ENCODE measurements at places on chromosomes 12 and 14.

DNA sequence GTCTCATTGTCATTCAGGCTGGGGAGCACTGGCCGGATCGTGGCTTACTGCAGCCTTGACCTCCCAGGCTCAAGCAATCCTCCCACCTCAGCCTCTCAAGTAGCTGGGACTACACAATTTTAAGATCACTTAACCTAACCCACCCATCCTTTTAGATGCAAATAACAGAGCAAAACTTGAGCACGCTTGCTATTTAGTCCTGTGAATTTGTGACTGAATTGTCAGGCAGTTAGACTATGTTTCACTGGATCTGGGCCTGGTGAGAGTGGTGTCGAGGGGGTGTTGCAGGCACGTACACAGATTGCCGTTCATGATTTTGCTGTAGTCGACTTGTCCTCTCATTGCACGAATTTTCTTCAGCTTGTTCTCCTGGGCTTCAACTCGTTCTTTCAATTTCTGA lies 38.2 kb downstream of the ZFYVE21 start:
- DNase-seq: no peak

DNA sequence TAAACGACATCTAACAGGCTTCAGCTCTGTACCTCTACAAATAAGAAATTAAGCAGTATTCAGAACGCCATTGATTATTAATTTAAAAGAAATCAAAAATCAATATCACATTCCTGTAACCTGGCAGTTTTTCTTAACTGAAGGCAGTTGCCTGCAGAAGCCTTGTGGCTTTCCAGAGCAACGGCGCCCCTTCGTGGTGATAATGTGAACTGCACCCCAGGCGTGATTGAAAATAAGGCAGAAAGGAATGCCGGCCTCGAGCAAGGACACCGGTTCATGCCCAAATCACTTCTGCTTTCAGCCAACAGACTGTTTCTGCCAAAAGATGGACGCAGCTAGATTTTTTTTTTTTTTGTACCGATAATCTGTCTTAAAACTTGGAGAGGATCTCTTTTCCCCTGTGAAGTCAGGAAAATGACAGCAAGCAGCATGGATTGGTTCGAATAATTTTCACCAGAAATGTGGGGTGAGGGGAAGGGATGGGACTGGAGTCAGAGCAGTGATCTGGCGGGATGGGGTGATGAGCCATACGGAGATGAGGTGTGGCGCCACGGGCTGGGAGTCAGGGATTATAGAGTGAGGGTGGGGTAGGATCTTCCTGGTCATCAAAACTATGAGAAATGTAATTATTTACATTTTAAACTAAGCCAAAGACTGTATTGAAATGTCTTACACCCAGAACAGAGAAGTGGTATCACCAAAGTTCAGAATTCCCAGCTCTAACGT lies 473.0 kb downstream of the DPF3 start:
- DNase-seq: peak; percentile 16

GRCh38 chr12:5220835-5221234 lies 177.2 kb downstream of the KCNA5 start:
- DNase-seq: no peak

- no peak for DNase-seq
Measured at GRCh38 chr12:124490584-124491305, 76.7 kb downstream of the NCOR2 start.

DNA sequence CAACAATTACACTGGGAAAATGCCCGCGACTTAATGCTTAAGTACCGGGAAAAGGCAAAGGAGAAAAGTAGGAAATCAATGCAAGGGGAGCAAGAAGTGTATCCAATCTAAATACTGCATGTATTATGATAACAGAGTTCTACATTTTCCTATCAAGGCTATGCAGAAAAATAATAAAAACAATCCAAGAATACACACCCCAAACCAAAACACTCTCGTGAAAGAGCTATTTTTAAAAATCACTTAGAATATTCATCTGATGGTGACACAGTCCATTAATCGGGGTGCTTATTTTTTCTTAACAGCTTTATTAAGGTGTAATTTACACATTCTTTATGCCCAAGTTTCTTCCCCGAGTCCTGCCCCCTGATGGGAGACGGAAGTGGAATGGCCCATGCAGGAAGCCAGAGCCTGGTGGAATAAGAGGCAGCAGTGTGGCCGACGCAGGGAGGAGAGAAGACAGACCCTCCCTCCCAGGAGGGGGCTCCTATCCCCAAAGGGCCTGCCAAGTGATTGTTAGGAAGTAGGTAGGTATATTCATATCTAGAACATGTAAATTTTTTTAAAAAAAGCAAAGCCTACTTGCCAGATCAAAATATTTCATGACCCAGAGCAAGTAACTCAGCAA lies 174.3 kb downstream of the FOXN3 start:
- no peak for DNase-seq

GRCh38 chr14:29529418-29529817 lies 398.2 kb downstream of the PRKD1 start:
- no peak for DNase-seq

- DNase-seq: no peak
Measured at GRCh38 chr12:48036818-48037217, 32.5 kb upstream of the COL2A1 start.

GRCh38 chr14:55609681-55610080 lies 29.7 kb downstream of the KTN1 start:
- DNase-seq: no peak

GRCh38 chr12:6534695-6534944 lies 303 bp downstream of the GAPDH start:
- no peak for DNase-seq

- no peak for DNase-seq
Measured at GRCh38 chr12:10384191-10384590, 5.7 kb downstream of the KLRK1 start.

- DNase-seq: no peak
Measured at GRCh38 chr12:68140556-68140955, 19.0 kb downstream of the IFNG start.

- DNase-seq: no peak
Measured at GRCh38 chr12:42002563-42002962, 142.1 kb downstream of the GXYLT1 start.

DNA sequence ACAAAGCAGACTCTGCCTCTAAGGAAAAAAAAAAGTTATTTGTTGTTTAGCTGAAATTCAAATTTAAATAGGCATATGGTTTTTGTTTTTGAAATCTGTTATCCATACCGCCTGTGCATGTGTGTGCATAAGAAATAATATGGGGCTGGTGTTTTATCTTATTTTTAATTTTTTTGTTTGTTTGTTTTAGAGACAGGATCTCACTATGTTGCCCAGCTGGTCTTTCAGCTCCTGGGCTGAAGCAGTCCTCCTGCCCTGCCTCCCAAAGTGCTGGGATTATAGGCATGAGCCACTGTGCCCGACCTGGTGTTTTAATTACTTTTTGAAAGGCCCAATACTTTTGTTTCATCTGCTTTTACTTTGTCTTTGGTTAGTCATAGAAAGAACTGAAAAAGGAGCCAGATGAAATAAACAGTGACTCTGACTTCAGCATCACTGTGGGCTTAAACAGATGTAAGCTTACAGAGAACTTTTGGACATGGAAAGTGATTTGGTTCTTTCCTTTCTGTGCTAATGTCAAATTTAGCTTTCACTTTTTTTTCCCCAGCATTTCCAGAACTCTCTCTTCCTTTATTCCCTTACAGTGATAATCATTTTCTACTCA lies 37.2 kb downstream of the SUPT16H start:
- DNase-seq: no peak

DNA sequence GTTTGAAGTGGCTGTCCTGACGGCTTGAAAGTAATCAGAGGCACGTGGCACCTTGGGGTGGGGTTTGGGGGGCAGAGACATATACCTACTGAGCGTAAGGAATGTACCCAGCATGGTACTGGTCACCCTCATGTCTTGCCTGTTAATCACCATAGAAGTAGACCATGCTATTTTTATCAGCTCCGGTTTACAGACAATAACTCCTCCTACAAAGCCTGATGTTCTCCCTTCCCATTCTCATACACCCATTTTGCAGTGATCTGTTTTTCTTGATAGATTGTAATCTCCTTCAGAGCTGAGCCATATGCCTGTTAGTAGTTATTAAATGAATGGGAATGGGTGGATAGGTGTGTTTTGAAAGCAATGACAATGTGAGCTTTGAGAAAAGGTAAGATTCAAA lies 10.5 kb downstream of the EVL start:
- no peak for DNase-seq

DNA sequence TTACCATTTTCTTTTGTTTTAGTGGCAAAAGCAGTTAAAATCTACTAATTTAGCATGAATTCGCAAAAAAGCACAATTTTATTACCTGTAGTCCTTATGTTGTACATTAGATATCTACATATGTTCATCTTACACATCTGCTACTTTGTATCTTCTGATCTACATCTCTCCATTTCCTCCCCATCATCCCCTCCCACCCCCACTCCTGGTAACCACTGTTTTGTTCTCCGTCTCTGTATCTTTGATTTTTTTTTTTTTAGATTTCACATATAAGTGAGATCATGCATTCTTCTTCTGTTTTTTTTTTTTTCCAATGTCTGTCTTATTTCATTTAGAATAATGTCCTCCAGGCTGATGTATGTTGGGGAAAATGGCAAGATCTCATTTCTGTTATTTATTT lies 922.7 kb downstream of the VRK1 start:
- DNase-seq: no peak

DNA sequence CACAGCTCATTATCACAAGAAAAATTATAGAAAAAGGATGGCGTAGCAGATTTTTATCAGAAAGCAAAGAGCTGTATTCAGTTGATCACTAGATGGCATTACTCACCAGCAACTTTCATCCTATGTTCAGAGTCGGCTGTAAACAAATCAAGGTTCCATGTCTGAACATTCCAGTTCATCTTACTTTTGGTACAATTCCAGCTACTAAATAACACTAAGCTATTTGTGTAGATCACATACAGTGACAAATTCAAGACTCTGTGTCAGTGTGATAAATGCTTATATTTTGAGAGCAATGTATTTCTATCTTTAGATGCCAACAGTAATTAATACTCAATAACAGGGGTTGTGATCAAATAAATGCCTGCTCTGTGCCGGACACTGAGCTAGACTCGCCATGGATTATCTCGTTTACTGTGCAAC lies 30.1 kb downstream of the NRDE2 start:
- no peak for DNase-seq

- DNase-seq: no peak
Measured at GRCh38 chr12:53594897-53595615, 31.1 kb downstream of the ATF7 start.

- no peak for DNase-seq
Measured at GRCh38 chr12:34595749-34596733, 573.7 kb downstream of the ALG10 start.

DNA sequence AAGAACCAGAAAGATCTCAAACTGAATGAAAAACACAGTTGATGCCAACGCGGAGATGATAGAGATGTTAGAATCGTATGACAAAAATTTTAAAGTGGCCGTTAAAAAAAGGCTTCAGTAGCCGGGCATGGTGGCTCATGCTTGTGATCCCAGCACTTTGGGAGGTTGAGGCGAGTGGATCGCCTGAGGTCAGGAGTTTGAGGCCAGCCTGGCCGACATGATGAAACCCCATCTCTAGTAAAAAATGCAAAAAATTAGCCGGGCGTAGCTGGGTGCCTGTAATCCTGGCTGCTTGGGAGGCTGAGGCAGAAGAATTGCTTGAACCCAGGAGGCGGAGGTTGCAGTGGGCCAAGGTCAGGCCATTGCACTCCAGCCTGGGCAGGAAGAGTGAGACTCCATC lies 5.4 kb upstream of the ACVRL1 start:
- no peak for DNase-seq

GRCh38 chr14:60734465-60735242 lies at the start of gene MNAT1:
TSS of gene MNAT1 (plus strand) at chr14:60734761. CDS start at chr14:60734863, 102 bp downstream.
- peak; percentile 58 for DNase-seq

DNA sequence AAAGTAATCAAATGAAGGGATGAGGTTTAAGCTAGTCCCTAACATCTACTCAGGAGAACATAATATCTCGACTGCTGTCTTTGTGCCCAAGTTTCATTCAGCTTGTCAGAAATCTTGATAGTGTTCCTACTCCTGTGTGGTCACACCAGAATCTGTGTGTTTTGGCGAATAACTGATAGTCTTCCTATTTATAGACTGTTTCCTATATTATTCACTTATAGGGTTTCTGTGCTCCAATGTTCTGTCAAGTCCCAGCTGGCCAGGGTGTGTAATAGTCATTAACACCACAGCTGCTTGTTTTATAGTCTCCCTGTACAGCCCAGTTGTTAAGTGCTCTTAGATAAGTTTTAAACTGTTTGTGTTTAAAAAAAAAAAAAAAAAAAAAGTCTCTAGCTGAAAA lies 45.9 kb downstream of the GPR135 start:
- DNase-seq: no peak

DNA sequence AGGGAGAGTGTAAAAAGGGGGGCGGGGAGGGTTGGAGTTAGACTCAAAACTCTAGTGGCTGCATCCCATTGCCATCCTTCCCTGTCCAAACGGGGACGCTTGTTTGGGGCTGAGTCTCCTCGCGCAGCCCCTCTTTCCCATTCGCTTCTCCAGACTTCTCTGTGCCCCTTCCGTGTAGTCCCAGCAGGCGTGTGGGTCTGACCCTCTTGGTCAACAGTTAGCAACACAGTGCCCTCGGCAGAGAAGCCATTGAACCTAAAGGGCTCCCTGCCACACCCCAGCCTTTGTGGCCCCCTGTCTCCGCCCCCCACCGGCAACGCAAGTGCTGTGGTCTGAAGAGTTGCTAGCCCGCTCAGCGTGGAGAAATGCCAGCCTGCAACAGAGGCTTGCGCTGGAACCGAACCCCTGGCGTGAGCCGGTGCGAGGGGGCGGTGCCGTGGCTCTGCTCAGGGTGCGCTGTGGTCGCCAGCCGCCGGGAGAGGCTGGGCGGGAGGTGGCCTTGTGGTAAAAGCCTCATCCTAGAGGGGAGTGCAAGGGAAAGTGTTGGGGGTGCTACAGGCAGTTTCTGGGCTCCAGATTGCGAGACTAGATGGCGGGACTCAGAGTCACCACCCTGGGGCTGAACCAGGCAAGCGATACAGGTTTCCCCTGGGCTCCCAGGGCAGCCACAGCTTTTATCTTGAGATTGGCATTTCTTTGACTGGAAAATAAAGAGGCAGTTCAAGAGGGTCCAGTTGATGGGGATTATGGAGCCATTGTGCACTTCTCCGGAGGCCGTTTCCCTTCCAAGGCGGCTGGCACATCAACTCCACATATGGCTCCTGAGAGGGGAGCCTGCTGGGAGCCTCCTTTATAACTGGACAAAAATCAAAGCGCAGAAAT lies 2.1 kb downstream of the PLXNC1 start:
- DNase-seq: no peak

GRCh38 chr12:49866859-49867569 lies 24.1 kb upstream of the BCDIN3D start:
- peak; percentile 45 for DNase-seq

Data from stimulated activated CD8-positive, alpha-beta memory T cell treated with anti-CD3 and anti-CD28 coated beads, Interleukin-7, amount 100 ng/mL, for 1 hour (primary cell).